ENCODE measurements at places on chromosomes 3 and 15. TPM values are rescaled to one million over a fixed set of nuclear protein-coding genes. Genes with fewer than 3 reads are reported as not detected.

INTS14 gene
- 19.8 TPM for total RNA-seq

GRCh38 chr15:101723874-101724674, at the start of gene TARS3:
TARS3 (minus strand) TSS chr15:101724473; CDS start chr15:101724387, 86 bp downstream.
- DNase-seq = peak; percentile 98

- DNase-seq = no peak
These were observed 64.3 kb downstream of the OSTN start for GRCh38 chr3:191263365-191263764.

DNA sequence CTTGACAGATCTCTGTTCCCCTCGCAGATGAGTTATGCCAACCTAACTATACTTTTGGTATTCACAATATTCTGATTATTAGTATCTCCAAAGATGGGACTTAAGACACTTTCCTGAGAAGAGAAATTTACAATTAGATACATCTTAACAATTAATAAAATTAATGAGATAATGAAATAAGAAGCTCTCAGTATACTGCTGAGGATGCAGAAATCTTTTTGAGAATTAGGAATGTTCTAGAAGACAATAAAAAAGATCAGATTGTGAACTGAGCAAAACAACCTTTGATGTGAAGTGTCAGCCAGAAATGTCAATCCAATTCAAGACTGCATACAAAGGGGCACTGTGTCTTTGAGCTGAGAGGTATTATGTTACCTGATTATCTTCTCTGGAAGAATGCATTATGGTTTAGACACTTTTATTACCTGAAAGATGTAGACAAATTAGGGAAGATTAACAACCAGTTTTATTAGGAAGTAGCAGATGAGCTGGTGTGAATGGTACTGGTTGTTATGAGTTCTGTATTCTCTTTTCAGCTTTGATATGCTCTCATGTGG, 262.9 kb downstream of the TIGIT start:
- no peak for DNase-seq

- DNase-seq = no peak
These were observed 9.2 kb downstream of the FYCO1 start for GRCh38 chr3:45986303-45986982.

GRCh38 chr3:58737644-58738043, 71.1 kb upstream of the FAM3D start:
- no peak for DNase-seq

DNA sequence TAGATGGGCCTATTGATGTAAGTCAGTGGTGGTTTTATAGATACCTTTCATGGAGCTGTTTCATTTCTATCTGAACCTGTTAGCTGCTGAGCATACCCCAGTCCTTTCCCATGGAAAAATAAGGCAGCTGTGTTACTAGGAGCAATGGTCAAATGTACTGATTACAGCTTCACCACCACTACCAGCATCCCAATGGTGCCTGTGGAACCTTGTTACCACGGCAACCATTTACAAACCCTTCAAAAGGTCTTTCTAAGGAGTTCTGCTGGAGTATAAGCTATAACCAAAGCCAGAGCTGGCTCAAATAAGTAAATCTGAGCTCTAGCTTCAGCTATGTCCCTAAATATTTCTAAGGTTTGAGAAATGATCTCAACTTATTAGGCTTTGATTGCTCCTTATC, 133.4 kb upstream of the ACP3 start:
- DNase-seq = no peak

- no peak for DNase-seq
These were observed 121.6 kb downstream of the FOXP1 start for GRCh38 chr3:71461749-71462483.

WNT7A gene
- not detected for total RNA-seq

MST1R gene
- 1.4 TPM for total RNA-seq

DNA sequence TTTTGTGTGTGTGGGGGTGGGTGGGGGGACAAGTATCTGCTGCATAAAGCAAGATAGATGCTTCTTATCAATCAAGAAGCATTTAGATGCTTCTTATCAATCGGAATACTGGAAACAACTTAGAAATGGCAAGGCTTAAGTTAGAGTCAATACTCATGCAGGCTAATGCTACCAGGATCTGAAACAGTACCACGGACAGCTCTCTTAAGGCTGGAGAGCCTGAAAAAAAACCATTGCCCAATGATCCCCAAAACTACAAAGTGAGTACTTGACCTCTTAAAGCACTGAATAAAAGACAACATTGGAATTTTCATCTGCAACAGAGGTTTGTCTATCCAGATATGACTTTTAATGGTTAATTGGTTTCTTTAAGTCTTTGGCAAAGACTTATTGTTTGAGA, 262.3 kb downstream of the GAP43 start:
- no peak for DNase-seq

DNA sequence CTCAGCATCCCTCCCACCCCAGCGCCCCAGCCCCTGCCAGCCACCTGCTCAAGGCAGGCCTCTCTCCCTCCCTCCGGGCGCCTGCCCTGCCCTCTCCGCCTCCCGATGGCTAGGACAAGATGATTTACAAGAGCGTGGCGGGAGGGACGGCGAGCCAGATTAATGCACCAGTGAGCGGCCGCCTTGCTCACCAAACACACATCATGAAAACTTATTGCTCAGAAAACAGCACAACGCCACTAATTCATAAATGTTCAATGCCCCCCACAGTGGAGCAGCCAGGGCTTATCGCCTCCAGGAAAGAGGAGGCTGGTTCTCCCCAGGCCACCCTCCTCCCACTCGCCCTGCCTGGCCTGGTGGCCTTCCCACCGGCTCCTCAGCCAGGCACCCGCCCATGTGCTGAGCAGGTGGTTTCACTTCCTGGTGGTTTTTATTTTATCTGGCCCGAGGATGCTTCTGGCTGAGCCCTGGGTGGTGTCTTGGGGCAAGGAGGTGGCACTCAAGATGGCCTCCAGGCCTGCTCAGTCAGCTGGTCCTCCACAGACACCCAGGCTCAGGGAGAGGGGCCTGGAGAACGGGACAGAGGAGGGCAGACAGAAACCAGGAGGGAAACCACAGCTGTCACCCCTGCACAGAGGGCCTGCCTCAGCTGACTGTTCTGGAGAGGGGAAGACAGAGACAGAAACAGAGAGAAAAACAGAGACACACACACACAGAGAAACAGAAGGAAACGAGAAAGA, 284.9 kb downstream of the UACA start:
- DNase-seq = peak; percentile 85

GRCh38 chr3:130779031-130779430, 32.4 kb upstream of the PIK3R4 start:
- DNase-seq = no peak

XCR1 gene
- 0.14 TPM for total RNA-seq

DNA sequence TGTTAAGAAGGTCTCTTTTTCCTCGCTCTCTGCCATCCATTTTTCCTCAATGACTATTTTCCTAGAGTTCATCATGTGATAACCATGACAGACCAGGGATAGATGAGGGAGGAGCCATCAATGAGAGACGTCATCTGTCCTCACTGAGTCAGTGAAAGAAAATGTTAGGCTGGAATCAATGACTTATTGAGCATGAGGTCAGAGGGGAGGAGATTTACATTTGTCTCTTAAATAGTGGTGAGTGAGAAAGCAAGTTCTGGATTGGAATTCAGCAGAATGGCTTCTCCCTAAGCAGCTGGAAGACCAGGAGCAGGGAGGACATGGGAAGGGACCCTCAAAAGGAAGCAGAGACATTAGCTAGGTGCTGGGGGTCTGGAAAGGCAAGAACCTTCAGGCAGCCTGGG, 28.2 kb upstream of the USP3 start:
- no peak for DNase-seq

MCTP2 gene
- 3.7 TPM for total RNA-seq

Measured in posterior vena cava (tissue), 2 donors.